ENCODE measurements at places on chromosomes 13 and 19.

GRCh38 chr13:24618011-24618955, 61.9 kb upstream of the ATP12A start:
- peak; percentile 35 for DNase-seq

GRCh38 chr13:33286128-33286527, 573 bp upstream of the STARD13 start:
- DNase-seq, result no peak

- no peak for DNase-seq
Measured at GRCh38 chr19:49739933-49740332, 23.2 kb downstream of the TSKS start.

GRCh38 chr19:3058009-3058820, 4.1 kb downstream of the TLE5 start:
- DNase-seq, result no peak

- peak; percentile 52 for DNase-seq
Measured at GRCh38 chr19:1651568-1652291, 685 bp downstream of the TCF3 start.

GRCh38 chr19:14301150-14301549, 80.1 kb upstream of the ADGRE5 start:
- no peak for DNase-seq

DNA sequence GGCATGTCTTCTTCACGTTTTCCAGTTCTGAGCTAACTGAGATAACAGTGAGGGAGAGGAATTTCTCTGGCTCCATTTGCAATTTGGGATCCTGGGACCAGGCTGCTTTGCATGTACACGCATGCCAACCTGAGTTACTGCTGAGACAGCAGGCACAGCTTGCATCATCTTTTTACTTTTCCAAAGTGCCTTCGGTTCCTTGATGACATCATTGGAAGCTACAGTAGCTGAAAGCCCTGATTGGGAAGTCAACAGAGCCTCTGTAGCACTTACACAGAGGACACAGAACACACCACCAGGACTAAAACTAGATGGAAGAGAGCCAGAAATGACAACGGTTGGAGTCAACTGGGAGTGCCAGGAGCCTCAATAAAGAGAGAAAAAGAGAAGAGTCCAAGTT, 399.1 kb upstream of the GPC6 start:
- no peak for DNase-seq

GRCh38 chr13:68185444-68186141, 955.5 kb upstream of the PCDH9 start:
- no peak for DNase-seq

DNA sequence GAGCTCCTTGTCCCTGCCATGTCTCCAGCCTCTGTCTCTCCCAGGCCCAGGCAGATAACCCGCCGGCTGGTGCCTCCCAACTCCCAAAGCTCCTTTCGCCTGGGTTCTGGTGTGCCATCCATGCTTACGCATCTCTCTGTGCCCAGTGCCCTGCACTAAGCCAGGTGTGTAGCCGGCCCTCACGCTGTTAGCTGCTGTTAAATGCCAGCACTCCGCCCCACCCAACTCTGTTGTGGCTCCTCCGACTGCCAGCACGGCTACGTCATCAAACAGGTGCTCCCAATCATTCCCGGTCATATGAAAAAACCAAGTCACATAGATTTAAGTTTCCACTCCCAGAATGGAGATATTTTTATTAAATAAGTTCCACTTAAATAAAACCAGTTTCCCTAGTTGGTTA, 7.0 kb upstream of the HSPH1 start:
- DNase-seq, result no peak

- no peak for DNase-seq
Measured at GRCh38 chr13:75647126-75647784, 11.1 kb downstream of the LMO7 start.

GRCh38 chr13:92745258-92745657, 481.3 kb upstream of the GPC6 start:
- DNase-seq, result no peak

Data from ELR (cell line).